ENCODE measurements at places on chromosomes 3 and 15.

- DNase-seq = no peak
These were observed 318.6 kb upstream of the ICE2 start for GRCh38 chr15:60797444-60798040.

DNA sequence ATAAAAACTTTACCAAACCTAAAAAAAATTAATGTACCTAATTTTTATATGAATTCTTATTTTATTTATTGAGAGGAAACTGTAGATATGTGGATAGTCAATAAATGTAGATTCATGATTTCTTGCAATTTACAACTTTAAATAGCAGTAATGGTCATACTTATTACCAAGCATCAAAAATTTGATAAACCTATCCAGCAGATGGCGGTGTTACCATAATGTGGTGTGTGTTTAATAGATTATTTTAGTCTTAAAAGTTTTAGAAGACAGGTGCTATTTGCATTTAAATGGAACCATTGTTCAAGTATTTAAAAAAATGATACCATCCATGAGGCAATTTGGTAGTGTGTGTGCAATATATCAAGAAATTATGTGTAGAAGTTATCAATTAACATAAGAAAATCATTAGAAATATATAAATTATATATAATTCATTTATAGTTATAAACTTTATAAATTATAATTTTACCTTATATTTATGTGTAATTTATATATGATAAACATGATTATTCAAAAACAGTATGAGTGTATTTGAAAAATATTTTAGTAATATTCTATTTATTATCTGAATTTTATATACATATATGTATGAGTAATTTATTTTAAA, 176.0 kb upstream of the BCHE start:
- DNase-seq = no peak

- no peak for DNase-seq
These were observed 79.3 kb upstream of the SKOR1 start for GRCh38 chr15:67746022-67746421.

DNA sequence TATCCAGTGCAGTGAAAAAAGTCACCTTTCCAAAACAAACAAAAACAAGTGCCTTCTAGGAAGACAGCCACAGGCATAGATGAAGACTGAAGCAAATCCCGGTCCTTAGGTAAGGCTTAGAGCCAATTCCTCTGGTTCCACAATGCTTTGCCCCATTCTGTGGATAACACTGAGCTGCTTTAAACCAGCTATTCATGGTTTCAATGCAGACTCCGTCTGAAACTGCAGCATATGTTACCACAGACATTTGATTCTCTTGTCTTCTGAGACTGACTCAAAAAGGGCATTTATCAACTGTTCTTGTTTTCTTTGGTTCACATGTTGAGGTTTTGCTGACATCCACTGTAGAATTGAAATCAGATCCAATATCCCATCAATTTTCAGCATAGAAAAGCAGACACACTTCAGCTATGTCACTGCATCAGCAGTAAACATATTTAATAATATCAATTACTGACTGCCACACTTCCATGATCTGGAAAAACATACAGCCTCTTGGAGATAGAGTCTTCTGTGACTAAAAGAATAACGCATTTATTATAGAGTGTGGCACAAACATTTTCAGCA, 659.3 kb downstream of the ROBO2 start:
- no peak for DNase-seq

- no peak for DNase-seq
These were observed 79.3 kb downstream of the ANO10 start for GRCh38 chr3:43542328-43543043.

DNA sequence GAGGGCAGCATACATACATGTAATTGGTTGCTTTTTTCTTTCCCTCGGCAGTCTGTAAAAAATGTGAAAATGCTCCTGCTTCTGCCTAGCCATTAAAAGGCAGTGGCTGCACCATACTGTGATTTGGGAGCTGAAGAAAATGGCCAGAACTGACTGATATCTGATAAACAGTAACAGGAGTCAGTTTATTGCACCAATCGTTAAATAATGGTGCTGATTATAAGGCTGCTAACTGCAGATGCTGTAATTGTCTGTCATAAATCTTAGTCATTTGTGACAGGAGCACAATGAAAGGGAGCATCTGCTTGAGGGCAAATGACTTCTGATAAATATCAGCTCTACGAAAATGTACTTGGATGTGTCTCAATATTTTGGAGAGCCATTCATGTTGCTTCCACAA, 263.1 kb upstream of the DNAJC19 start:
- no peak for DNase-seq

GRCh38 chr15:100728371-100729201, 126.2 kb downstream of the ASB7 start:
- DNase-seq = no peak

DNA sequence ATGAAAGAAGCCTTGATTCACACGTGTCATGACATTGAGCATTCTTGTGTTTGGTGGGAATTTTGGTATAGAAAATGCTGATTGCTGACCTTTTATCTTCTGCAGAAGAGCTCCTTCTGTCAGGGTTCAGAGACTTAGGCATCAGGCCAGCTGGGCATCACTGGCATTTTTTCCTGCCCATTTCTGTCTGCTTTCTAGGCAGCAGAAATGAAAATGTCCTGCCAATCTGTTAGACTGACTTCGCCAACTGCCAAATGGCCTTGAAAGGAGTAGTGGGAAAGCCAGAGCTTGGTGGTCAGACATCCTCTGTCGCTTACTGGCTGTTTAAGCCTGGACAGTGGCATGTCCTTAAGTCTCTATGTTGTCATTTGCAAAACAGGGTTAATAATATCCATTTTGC, 57.4 kb downstream of the EEFSEC start:
- DNase-seq = no peak

GRCh38 chr15:96582473-96582872, 252.0 kb downstream of the NR2F2 start:
- DNase-seq = no peak

GRCh38 chr3:16427103-16427965, 86.2 kb downstream of the RFTN1 start:
- DNase-seq = no peak

GRCh38 chr15:80936288-80937078, 53.1 kb downstream of the MESD start:
- DNase-seq = no peak

- no peak for DNase-seq
These were observed 45.9 kb downstream of the NIPA2 start for GRCh38 chr15:22884344-22884743.

DNA sequence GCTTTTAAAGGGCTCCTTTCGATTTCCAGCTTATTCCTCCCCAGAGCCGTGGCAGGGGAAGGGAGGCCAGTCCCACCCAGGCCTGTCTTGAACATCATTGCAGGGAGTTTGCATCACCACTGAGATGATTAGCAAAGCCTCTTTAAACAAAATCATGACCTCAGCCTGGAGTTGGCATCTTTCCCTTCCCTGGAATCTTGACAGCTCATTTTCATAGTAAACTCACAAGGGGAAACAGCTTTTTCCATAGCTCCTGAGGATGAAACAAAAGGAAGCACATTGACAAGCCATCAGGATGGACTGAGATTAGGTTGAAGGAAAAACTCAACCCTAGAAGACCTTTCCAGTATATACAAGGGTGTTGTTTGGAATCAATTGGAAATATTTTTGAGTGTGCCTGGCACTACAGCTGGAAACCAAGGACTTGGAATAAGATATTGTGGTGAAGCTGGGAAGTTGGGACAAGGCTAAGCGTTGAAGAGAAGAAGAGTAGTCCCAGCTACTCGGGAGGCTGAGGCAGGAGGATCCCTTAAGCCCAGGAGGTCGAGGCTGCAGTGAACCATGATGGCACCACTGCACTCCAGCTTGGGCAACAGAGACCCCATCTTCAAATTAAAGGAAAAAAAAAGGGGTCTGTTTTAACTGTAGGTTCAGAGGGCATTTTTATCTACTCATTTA, 3.1 kb upstream of the LARP6 start:
- no peak for DNase-seq

DNA sequence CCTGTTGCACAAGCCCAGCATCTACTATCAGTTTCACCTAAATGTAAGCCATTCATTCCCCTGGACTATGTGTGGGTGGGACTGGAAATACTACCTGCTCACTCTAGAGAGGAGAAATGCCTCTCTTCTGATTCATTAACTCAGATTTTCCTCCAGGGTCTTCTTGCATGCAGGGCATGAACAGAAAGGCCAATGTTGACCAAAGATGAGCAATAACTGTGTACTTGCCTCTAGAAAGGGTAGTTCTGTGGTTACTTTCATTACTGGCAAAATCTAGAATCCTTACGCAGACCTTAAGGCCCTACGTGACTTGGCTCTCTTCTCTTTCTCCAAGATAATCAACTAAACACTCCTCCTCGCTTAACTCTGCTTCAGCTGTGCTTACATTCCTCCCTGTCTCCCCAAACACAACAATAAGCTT, 81.4 kb upstream of the PSMD6 start:
- no peak for DNase-seq

- no peak for DNase-seq
These were observed 1.2 kb downstream of the MYZAP start for GRCh38 chr15:57592836-57593420.

DNA sequence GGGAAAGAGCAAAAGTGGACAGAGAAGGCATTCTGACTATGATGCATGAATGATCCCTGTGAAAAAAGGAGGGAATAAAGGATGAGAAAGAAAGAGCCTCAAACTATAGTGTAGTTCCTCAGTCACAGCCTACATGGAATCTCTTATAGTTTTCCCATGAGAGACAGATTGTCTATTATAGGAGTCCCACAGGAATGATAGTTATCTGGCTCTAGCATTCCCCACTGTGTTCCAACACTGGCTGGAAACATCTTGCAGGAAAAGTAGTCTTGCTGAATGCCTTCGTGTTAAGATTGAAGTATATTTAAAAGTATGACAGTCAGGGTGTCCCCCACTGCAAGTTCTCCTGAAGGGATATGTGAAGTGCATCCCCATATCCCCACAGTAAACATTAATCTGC, 641.5 kb upstream of the NECTIN3 start:
- DNase-seq = no peak

DNA sequence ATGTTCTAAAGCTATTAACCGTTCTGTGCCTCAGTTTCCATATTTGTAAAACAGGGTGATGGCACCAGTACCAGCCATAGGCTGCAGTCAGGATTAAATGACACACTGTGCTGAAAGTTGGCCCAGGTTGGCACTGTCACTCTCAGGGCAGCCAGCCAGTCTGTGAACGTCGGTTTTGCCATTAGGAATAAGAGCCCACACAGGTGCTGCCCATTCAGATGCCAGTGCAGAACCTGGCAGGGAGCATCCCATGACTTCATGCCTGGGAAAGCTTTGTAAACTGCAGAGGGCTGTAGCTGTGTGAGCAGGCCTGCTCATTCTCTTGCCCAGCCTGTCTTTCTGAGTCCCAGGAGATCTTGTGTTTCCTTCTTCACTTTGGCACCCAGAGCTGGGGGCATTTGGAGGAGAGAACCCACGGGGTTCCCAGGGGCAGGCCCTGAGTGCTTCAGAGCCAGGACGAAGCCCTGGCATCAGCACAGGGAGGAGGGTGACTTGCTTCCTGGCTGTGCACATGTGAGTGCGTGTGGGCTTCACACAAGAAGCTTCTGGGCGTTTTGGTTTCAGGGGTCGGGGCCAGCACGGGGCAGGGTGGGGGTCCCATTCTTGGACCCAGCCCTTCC, 46.9 kb downstream of the ZNF710 start:
- no peak for DNase-seq

DNA sequence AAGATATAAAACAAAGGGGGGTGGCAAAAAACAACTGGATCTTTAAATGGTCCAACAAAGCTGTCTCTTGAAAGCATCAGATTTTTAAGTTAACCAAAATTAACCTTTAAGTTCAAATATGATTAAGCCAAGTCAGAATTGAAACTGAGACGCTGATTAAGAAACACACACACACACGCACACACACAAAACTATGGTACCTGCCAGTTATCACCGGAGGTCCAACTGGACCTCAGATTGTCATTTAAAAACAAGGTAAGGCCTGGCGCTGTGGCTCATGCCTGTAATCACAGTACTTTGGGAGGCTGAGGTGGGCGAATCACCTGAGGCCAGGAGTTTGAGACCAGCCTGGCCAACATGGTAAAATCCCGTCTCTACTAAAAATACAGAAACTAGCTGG, 10.4 kb downstream of the ARF4 start:
- DNase-seq = no peak

- no peak for DNase-seq
These were observed 185.5 kb downstream of the MCTP2 start for GRCh38 chr15:94416820-94417219.

DNA sequence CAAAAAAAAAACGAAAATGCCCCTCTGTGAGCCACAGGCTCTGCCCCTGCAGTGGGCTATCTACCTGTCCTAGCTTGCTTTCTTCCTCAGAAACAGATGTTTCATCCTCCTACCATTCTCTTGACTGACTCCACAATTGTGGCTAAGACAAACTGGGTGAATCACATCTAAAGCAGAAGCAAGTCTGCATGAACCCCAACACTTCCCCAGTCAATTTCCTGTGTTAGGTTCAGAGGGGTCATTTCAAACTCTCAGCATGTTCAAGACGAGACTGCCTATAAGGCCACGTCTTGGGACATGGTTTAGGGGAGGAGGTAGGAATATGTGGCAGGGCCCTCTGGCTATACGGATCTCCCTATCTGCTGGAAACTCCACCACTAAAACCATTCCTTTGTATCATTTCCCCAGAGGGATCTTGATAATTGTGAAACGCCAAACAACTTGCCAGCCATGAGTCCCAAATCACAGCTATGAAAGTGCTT, 28.6 kb upstream of the ANKDD1A start:
- DNase-seq = no peak

GRCh38 chr3:23668430-23668904, 137.3 kb upstream of the UBE2E1 start:
- DNase-seq = no peak

DNA sequence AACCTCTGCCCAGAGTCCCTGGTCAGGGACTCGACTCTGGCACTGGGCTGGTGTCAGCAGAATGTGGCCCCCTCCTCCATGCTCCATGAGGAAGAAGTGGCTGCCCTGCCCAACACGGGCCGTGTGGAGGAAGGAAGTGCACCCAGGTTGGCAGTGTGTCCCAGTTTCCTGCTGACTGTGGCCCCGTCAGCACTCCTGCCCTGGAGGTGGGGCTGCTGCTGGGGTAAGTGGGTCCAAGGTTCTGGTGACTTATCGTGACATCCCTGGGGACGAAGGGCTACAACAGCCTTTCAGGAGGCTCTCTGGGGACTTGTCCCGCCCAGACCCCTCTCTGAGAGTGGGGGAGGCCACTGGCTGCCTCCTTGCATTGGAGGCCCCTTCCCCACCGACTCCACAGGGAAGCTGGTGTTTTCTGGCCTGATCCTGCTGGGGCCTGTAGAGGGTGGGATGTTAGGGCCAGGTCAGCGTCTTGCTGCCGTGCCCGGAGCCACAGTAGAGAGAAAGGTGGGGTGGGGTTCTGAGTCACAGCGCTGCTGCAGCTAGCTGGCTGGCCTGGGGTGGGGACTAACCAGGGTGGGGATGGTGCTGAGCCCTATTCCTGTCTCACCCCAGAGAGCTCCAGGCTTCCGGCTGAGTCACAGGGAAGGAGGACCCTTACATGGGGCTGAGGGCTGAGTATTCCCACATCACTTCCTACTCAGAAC, 10.5 kb downstream of the SEMA4B start:
- DNase-seq = no peak

GRCh38 chr3:72903004-72903403, 15.2 kb downstream of the GXYLT2 start:
- no peak for DNase-seq

Data from activated CD4-positive, alpha-beta T cell treated with anti-CD3 and anti-CD28 coated beads for 24 hours (primary cell).